CD4-positive, CD25-positive, alpha-beta regulatory T cell (primary cell): ENCODE measurements at places on chromosomes 11 and 22.

GRCh38 chr11:11513422-11513821, 108.4 kb downstream of the GALNT18 start:
- DNase-seq, result no peak

DNA sequence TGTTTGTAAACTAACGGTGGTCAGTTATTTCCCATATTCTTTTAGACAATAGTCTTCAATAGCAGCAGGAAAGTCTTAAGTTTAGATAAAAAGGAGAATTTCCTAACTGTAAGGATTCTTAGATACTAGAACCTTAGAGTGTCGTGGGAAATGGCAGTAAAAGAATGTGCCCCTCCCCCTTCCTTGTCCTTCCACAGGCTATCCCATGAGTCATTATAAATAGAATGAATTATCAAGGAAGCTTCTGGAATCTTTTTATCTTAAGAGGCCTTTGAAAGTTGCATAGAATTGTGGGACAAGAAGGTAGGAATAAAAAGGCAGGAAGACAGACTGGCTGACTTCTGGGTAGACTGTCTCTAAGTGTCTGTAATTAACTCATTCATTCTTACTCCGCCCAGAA, 165.2 kb upstream of the TBCEL start:
- DNase-seq, result no peak

- DNase-seq, result no peak
Observed at GRCh38 chr11:44017443-44018126, 30.2 kb upstream of the ACCSL start.

DNA sequence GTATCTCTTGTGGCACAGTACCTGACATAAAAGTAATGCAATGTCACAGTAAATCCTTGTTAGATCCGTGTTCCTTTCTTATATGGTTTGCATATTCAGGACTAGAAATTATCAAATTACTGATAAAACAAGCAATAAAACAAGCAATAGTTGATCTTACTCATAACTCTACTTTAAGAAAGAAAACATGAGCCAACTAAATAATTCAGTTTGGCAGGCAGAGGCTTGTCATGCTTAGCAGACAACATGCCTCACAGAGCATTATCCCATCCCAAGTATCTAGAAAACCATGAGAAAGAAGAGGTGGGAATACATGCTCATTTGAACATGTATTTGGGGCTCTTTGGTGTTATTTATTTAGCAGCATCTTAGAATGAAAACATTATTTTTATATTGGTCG, 241.9 kb downstream of the SOX6 start:
- DNase-seq, result no peak

GRCh38 chr22:19719050-19719482, 4.3 kb upstream of the GP1BB start:
- DNase-seq, result no peak

- DNase-seq, result peak; percentile 61
Observed at GRCh38 chr22:49791682-49792081, 36.0 kb downstream of the BRD1 start.

GRCh38 chr11:45087086-45087899, 59.1 kb upstream of the PRDM11 start:
- no peak for DNase-seq

- DNase-seq, result no peak
Observed at GRCh38 chr11:119438599-119438998, 15.6 kb upstream of the THY1 start.

GRCh38 chr11:60994541-60995080, 23.1 kb downstream of the CD6 start:
- no peak for DNase-seq

DNA sequence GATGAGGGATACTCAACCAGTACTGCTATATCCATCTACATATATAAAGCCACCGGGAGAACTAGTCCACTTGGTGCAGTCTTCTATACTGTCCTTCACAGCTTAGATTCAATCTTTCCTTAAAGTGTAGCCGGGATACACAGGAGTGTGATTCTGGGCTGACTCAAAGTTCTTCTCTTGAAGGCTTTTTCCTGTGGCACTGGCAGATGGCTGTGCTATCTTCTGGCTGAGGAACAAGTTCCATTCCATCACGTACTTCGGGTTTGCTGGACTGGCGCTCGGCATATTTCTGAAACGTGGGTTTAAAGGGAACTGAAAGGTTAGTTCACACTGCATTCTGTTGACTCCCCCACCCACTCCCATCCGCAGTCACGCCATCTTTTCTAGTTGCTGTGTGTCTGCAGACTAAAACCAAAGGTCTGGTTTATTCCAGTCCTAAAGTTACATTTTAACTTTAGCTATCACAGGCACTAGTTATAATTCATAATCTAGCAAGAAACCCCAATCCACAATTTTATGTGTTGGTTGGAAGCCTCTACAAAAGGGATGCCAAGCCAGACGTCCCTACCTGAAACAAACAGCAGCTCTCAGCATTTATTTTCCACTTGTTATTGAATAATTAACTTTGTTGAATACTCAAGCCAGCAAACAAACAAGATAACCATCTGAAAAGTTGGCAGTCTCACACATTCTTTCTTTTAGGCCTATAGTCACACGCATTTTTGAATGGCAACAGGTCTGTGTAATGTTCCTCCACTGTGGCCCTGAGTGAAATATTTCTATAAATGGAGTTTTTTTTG, 7.5 kb upstream of the C11orf65 start:
- no peak for DNase-seq

DNA sequence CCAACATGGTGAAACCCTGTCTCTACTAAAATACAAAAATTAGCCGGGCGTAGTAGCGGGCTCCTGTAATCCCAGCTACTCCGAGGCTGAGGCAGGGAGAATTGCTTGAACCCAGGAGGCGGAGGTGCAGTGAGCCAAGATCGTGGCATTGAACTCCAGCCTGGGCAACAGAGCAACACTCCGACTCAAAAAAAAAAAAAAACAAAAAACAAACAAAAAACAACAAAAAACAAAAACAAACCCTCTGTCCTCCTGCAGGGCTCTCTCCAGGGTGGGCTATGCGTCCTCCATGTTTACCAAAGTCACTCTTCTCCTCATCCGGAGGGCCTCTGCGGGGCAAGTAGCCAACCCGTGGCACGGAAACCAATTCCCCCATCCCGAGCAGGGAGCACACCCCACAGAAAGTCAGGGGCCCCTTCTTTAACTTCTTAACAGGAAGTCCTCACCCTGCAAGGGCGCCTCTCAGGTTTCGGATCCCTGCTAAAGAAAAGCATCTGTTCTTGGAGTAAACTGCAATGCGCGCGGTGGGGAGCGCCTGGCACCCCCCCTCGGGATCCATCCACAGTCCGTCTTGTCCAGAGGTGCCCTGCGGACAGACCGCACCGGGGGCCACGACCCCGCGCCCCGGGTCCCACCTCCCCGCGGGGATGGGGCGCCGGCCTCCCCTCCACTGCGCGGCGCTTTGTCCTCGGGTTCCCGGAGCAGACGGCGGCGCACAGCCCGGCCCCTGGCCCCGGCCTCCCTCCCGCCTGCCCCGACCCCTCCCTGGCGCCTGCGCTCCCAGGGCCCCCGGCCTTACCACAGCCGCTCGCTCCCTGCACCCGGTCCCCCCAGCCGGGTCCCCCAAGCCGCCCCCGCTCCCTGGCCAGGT, 712 bp downstream of the CERK start:
- DNase-seq, result peak; percentile 75

DNA sequence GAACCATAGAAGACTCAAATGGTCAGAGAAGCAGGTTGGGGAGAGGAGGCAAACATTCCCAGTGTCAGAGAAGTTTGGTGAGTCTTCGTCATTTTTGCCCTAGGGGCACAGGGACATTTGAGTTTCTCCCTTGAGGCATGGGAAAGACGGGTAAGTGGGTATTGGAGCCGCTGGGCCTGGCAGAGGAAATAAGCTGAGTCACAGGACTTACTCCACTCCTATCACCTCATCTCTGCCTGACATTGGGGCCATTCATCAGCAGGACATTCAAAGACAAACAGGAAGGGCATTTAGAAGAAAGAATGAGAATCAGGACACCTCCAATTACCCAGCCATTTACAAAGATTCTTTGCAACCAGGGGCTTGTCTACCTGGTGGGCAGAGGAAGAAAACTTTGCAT, 100.7 kb upstream of the SEZ6L start:
- no peak for DNase-seq

DNA sequence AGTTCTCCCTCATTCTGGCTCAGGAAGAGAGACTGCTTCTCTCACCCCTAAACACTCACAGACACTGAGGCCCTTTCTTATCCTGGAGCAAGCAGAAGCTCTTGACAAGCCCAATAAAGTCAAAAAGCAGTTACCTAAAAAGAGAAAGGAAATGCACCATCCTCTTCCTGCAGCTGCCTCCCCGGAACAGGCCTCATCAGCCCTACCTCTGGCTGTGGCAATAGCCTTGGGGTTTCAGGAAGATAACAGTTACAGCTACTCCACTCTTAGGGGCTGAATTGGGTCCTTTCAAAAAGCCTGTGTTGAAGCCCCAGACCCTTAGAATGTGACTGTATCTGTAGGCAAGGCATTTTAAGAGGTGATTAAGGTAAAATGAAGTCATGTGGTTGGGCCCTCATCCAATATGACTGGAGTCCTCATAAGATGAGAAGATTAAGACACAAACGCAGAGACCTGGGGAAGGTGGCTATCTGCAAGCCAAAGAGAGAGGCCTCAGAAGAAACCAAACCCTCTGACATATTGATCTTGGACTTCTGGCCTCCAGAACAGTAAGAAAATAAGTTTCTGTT, 3.5 kb upstream of the LGALS12 start:
- DNase-seq, result no peak

GRCh38 chr22:21719024-21719423, 16.6 kb downstream of the YPEL1 start:
- no peak for DNase-seq

DNA sequence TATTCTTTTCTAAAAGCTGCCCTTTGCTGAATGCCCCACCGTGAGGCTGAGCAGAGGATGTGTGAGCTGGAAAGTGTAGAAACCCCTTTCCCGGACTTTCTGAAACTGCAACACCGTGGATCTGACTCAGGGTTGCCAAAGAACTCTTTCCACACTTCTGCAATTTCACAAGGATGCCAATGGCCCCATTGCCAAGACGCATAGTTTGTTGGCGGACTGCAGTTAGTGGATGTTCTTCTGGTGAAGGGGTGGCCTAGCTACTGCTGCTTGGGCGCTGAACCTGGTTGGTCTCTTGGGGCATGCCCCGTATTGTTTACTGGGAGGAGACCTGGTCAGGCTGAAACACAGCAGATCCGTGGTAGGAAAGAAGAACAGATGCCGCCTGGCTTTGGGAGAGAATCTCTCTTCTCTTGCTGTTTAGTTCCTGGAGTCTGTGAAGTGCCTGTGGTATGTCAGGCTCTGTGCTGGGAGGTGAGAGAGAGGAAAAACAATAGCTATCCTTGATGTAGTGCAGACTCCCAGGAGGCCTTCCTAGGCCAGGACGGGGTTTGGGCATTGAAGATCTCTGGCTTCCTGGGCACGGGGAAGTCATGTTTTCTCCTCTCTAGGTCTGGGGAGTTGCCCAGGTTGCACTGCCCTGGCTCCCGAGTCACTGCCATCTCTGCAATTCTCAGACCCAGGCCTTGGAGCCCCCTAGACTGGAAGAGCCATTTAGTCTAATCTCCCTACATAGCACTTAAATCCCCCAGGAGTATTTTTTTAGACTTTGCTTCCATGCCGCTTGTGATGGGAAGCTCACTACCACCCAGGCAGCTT, 26.9 kb downstream of the CD82 start:
- no peak for DNase-seq

DNA sequence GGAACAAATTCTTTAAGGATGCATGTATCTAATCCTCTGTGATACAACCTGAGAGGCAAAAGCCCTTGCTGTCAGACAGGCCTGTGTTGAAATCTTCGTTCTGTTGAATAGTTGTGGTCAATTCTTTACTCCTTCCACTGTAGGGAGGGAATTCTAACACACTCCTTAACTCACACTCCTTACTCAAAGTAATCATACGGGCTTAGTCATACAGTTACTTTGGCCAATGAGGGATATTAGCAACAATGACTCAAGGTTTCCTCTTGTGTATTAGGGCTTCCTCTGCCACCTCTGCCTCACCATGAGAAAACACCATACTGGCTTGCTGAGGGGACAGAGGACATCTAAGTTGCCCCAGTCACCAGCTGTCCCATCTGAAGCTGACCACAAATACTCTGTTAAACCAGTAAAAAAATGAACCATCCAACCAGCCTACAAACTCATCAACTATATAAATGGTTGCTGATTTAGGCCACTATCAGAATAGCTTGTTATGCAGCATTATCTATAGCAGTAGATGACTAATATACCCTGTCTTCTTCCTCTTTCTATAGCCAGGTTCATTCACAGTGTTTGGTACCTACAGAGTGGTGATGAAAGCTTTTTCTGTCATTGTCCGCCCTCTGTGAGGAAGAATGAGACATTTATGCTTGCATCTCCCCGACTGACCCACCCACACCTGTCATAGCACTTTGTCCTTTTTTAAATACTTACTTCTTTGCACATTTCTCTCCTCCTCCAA, 322.8 kb upstream of the SYN3 start:
- no peak for DNase-seq

- DNase-seq, result no peak
Observed at GRCh38 chr22:21779444-21779843, 43.9 kb upstream of the YPEL1 start.

GRCh38 chr11:86579406-86579731, 93.0 kb downstream of the ME3 start:
- no peak for DNase-seq

GRCh38 chr11:69166218-69167115, 10.7 kb downstream of the SMIM38 start:
- no peak for DNase-seq

DNA sequence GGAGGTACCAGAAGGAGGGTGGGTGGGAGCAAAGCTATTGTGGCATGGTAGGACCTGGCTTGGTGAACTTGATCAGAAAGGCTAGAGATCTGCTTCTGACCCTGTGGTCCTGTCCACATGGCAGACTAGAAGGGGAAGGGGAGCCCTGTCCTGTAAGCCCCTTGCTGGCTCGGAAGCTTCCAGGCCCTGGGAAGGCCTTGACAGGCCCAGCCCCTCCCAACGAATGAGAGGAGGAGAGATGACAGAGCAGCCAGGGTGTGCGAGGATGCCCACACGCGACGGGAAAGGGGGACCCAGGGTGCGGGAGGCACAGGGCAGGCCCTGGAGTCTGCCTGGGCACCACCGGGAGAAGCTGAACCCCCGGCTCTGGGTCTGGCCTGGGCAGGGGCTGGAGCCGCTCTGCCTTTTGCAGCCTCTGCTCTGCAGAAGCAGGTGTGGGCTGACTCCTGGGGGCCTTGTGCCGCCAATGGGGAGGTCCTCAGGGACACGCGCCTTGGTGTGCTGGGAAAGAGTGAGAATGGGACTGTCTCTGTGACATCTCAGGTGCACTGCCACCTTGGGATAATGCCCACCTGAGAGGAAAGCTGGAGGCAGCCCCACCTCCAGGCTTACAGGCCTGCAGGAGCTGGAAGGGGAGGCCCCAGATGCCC, 1447.5 kb downstream of the BRD1 start:
- no peak for DNase-seq

DNA sequence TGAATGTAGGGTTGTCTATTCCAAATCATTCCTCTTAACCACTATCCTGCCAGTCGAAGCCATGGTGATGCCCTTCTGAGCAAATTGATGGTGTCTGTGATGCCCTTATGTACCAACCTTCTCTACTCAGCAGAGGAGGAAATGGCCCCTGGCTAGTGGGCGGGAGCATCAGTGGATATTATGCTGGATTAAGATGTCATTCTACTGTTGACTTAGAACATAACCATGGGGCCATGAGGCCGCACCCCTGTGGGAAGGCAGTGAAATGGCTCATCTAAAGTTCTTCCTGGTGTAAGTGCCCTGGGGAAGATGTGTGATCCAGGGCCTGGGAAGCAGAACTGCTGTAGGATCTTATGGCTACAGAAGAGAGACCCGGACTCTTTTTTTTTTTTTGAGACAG, 20.7 kb upstream of the P2RY2 start:
- no peak for DNase-seq
